ENCODE measurements at places on chromosomes 16 and 17. TPM values are rescaled to one million over a fixed set of nuclear protein-coding genes. Genes with fewer than 3 reads are reported as not detected.

The CFAP97D1 gene
- not detected for total RNA-seq

The KRTAP2-1 gene
- total RNA-seq = not detected

GRCh38 chr17:49968405-49969133 lies 421 bp upstream of the DLX4 start:
- peaks cover 39% of the 10 kb centered on the region for H3K4me1 ChIP-seq
- no peaks in the 10 kb centered on the region for H3K36me3 ChIP-seq
- H3K27me3 ChIP-seq = peaks cover 92% of the 10 kb centered on the region
- no peak overlapping the region for H3K27ac ChIP-seq
- peak overlapping the region; percentile 81 for H3K4me3 ChIP-seq

DNA sequence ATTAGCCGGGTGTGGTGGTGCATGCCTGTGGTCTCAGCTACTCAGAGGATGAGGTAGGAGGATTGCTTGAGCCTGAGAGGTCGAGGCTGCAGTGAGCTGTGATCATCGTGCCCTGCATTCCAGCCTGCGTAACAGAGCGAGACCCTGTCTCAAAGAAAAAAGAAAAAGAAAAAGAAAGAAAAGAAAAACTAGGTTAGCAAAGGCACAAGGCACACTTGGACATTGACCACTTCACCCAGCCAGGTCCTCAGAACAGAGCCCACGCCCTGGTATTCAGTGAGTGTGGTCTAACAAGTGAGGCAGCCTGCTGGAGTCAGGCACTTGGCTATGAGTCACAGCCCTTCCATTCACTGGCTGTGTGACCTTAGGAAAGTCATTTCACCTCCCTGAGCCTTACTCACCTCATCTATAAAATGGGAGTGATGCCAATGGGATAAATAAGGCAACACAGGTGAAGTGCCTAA lies 10.4 kb downstream of the MILR1 start:
- peaks cover 2% of the 10 kb centered on the region for H3K36me3 ChIP-seq
- H3K4me1 ChIP-seq = peaks cover 24% of the 10 kb centered on the region
- no peak for DNase-seq
- no peak overlapping the region for H3K27ac ChIP-seq
- H3K4me3 ChIP-seq = no peak overlapping the region

DNA sequence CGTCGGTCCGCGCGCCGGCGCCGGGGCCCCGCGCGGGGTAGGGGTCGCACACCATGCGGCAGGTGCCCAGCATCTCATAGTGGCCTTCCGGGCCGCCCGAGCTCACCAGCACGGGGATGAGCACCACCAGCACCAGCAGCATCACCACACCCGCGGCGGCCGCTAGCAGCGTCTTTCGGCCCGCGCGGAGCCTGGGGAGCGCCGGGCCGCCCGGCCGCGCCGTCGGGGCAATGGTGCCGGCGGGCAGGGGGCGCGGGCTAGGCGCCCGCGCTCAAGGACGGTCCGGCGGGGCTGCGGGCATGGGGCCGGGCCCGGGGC lies 237 bp downstream of the C1QL1 start:
- H3K36me3 ChIP-seq = no peaks in the 10 kb centered on the region
- peaks cover 30% of the 10 kb centered on the region for H3K4me1 ChIP-seq
- DNase-seq = no peak

- no peaks in the 10 kb centered on the region for H3K36me3 ChIP-seq
- peaks cover 44% of the 10 kb centered on the region for H3K27me3 ChIP-seq
- H3K4me1 ChIP-seq = no peaks in the 10 kb centered on the region
- no peak overlapping the region for H3K27ac ChIP-seq
- no peak overlapping the region for H3K4me3 ChIP-seq
Measured at GRCh38 chr17:34254146-34254545, 939 bp upstream of the CCL2 start.
